ENCODE measurements at places on chromosomes 11 and 22.

- no peak for DNase-seq
Observed at GRCh38 chr11:20311444-20311843, 52.1 kb upstream of the HTATIP2 start.

- peak; percentile 91 for DNase-seq
Observed at GRCh38 chr11:123020968-123021367, 39.3 kb upstream of the BSX start.

DNA sequence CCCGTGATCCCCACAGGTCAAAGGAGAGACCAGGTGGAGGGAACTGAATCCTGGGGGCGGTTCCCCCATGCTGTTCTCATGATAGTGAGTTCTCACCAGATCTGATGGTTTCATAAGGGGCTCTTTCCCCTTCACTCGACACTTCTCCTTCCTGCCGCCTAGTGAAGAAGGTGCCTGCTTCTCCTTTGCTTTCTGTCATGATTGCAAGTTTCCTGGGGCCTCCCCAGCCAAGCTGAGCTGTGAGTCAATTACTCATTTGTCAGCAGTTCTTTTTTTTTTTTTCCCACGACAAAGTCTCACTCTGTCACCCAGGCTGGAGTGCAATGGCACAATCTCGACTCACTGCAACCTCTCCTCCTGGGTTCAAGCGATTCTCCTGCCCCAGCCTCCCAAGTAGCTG, 1530.4 kb downstream of the BRD1 start:
- no peak for DNase-seq

- DNase-seq, result peak; percentile 36
Observed at GRCh38 chr11:11155962-11156815, 196.9 kb downstream of the CSNK2A3 start.

DNA sequence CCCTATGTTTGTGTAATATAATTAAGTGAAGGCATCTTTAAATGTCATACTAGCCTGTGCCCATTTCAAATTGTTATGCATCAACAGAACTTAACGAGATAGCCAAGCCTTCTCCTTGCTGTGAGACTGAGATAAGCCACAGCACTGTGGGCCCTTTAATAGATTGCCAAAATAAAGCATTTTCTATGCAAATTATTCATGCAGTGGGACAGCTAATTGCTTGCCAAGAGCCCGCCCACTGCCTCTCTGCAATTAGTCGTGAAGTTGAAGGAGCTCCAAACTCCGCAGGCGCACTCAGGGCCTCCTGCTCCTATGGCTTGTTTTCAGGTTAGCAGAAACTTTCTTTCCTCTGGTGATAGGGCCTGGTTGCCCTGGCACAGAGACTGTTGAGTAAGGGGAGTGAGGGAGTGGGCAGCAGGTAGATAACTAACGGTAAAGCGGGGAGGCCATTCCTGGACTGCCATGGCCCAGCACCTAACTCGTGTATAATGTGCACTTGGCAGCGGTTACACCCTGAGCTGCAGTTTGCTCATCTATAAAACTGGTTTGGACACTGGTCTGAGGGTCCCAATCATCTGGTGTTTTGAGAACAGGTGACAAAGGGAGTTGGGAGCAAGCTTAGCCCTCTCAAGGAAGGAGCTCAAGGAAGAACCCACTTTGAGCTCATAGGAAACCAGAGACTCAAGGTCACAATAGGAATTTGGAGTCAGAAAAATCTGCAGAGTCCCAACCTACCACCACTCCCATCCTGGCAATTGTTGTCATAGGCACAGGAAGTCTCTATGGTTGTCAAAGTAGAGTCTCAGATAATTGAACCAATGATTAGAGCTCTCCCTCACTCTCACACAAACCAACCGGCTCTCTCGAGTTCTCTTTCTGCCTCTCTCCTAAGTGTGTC, 33.9 kb upstream of the RIC3 start:
- peak; percentile 37 for DNase-seq

GRCh38 chr11:69350596-69350995, 56.6 kb downstream of the MYEOV start:
- DNase-seq, result no peak

GRCh38 chr11:64148226-64148916, 17.5 kb downstream of the MACROD1 start:
- DNase-seq, result peak; percentile 99

GRCh38 chr22:41672780-41673509, 15.7 kb downstream of the SNU13 start:
- DNase-seq, result peak; percentile 23

DNA sequence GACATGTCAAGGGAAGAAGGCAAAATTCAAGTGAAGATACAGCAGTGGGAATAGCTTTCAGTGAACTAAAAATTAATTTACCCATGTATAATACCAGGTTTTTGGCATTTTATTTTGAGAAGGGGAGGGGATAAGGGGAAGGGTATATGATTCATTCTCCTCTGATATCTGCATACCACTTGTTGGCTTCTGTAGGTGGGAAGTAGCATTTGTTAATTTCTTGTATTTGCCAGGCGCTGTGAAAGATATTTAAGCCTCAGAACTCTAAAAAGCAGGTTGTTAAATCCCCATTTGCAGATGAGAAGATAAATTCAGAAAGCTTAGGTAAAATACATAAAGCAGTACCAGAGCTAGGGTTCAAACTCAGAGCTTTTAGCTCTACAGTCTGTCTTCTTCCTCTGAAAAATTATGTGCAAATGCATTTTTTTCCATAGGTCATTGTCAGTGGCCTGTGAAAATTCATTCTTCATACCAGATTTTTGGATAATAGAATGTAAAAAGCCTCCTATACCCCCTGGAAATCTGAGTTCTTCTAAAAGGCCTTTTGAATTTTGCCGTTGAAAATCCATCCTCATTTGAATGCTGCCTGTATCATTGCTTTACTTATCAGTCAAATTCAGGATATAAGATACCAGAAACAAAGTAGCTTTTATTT, 221.3 kb downstream of the DDX10 start:
- no peak for DNase-seq

DNA sequence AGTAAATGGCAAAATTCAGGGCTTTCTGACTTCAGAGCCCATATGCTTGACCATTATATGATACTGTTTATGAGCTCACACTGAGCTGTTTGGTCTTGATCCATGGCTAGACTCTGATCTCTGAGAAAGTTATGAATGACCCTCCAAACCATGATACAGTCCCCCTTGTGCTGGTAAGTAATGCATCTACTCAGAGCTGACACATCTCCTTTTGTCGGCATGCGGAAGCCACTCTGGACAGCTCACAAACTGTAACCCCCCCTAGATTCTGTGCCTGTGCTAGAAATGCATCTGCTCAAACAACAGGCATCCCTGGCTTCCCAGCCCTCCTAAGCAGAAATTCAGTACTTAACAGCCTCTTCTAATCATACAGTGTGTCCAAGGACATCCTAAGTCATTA, 150.8 kb upstream of the RAG2 start:
- no peak for DNase-seq
